Large intestine (tissue), 12 donors: ENCODE measurements at places on chromosomes 13 and 19.

DNA sequence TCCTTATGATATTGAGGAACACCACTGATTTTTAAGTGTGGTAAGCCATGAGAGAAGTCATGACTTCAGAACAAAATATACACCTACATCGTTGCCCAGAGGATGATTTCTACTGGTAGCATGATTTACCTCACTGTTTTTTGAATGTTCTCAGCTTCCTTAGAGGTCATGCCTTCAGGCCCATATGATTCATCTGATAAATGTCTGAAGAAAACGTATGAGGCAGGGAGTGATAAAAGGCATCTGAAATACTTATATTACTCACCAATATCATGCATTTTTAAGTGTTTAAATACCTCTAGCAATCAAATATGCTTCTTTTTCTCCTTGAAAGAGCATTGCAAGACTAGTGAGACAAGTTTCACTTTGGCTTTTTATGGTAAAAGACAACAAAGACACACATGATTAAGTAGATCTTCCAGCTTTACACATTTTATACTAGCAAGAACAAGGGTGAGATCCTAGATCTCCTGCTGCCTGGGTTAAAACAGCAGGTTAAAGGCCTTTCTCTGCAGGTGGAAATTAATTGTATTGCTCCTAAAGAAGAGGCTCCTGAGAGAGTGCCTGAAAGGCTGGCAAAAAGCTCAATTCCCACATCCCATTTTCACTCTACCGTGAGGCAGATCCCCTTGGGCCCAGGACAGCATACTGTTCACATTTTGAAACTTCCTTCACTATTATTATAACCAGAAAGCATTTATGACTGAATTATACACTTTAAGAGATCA, 432.4 kb downstream of the SLITRK1 start:
- no peaks in the 10 kb centered on the region for H3K36me3 ChIP-seq
- H3K27me3 ChIP-seq = no peaks in the 10 kb centered on the region
- no peaks in the 10 kb centered on the region for H3K4me1 ChIP-seq
- DNase-seq = no peak
- H3K4me3 ChIP-seq = no peak overlapping the region

DNA sequence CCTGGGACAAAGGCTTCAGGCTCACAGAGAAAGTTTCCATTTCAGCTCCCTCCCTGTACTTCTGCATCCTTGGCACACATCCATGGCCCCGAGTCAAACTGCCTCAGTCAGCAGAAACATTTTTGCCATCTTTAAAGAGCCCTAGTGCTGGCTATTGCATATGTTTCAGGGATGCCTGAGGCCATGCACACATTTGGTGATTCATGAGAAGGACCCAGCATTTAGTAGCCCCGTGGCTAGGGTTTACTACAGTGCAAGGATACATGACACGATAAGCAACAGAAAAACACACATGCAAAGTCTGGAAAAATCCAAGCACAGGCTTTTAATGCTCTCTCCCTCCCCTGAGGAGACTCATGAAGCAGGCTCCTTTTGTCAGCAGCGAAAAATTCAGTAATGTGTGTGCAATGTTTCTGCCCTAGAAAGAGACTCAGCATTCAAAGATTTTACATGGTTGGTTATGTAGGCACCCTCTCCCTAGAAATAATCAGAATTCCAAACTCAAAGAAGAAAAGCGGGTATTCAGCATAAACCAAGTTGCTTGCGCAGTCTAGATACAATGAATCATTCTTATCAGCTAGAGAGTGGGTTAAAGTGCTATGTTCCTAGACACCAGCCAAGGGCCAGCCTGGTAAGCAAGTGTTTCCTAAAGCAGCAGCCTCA, 17.6 kb downstream of the ACOD1 start:
- DNase-seq = peak; percentile 39
- peak overlapping the region; percentile 37 for H3K27ac ChIP-seq
- H3K4me3 ChIP-seq = no peak overlapping the region

- DNase-seq = no peak
- no peaks in the 10 kb centered on the region for H3K36me3 ChIP-seq
- H3K27me3 ChIP-seq = no peaks in the 10 kb centered on the region
- H3K27ac ChIP-seq = no peak overlapping the region
- no peak overlapping the region for H3K4me3 ChIP-seq
Measured at GRCh38 chr13:76570510-76570971, 315.7 kb downstream of the KCTD12 start.

DNA sequence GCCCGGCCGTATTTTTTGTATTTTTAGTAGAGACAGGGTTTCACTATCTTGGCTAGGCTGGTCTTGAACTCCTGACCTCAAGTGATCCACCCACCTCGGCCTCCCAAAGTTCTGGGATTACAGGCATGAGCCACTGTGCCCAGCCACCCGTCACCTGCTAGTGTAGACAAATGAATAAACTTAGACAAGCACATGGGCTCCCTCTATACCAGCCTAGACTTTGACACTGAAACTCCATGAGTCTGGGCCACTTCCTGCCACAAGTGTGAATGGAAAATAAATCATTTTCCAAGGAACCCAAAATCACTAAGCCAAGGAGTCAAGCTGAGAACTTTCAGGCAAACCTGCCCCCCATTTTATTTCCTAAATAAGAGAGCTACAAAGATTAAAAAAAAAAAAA, 27.0 kb upstream of the TPT1 start:
- H3K36me3 ChIP-seq = peaks cover 25% of the 10 kb centered on the region
- no peak overlapping the region for H3K27ac ChIP-seq
- H3K4me3 ChIP-seq = no peak overlapping the region

- peaks cover 5% of the 10 kb centered on the region for H3K27me3 ChIP-seq
- H3K36me3 ChIP-seq = no peaks in the 10 kb centered on the region
- no peak overlapping the region for H3K27ac ChIP-seq
Measured at GRCh38 chr19:41545547-41545946, 30.4 kb upstream of the CEACAM21 start.

DNA sequence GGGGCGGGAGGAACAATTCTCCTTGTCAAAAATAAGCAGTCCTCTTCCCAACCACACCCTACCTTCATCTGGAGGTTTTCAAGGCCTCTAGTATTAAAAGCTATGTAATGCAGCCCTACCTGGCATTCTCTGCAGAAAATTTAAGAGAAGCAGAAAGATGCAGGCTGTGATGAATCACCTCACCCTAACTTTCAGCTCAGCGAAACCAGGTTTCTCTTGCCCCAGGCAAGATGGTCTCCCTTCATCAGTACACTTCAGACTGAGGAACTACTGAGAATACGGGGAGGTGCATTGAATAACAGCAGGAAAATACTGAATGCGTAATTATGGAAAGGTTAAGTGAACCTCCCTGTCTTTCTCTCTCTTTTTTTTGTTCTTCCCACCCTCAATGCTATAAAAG, 437.6 kb upstream of the KLF12 start:
- H3K4me3 ChIP-seq = no peak overlapping the region
- H3K27me3 ChIP-seq = peaks cover 25% of the 10 kb centered on the region
- H3K27ac ChIP-seq = no peak overlapping the region
- H3K4me1 ChIP-seq = no peaks in the 10 kb centered on the region

GRCh38 chr13:111510502-111511218, 190.2 kb downstream of the TEX29 start:
- H3K4me1 ChIP-seq = no peaks in the 10 kb centered on the region
- DNase-seq = no peak
- H3K36me3 ChIP-seq = no peaks in the 10 kb centered on the region
- H3K4me3 ChIP-seq = no peak overlapping the region

DNA sequence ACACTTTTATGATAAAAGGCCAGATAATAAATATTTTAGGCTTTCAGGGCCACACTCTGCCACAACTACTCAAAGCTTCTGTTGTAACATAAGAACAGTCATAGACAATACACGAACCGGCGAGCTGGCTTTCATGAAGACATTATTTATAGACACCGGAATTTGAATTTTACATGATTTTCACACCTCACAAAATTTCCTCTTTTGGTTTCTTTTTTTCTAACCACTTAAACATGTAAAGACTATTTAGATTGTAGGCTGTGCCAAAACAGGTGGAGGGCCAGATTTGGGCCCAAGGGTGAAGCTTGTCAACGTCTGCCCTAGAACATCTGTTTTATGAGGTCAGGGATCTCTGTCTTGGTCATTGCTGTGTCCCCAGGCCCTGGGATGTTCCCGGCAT, 29.7 kb upstream of the FXYD3 start:
- DNase-seq = no peak
- H3K4me1 ChIP-seq = peaks cover 12% of the 10 kb centered on the region
- no peak overlapping the region for H3K4me3 ChIP-seq
- no peak overlapping the region for H3K27ac ChIP-seq
- H3K27me3 ChIP-seq = peaks cover 2% of the 10 kb centered on the region

DNA sequence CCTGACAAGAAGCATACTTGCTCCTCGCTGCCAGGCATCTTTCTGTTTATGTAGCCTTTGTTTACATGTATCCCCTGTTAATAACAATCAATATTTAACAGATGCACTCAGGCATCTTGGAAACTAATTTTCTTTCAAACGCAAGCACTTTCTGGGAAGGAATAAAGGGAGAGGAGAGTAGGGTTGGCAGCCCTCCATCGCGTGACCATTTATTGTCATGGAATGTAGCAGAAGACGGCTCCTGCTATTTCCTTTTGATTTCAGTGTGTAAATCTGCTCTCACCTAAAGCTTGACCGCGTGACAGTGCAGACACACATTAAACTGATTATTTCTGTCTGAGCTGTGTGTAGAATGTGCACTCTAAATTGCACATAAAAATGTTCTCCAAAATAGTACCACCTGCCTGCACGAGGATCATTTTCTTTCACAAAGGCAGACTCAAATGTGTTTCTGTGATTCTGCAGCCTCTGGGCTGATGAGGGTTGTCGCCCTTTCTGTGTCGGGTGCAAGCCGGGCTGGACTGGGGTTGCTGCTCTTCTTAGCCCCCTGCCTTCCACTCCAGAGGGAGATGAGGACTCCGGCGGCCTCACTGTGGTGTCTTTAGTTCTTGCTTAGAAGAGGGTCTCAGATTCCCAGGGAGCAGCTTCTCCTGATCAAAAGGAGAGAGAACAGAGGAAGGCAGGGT, 223.5 kb upstream of the MAB21L1 start:
- no peaks in the 10 kb centered on the region for H3K27me3 ChIP-seq
- DNase-seq = no peak
- peak overlapping the region; percentile 36 for H3K27ac ChIP-seq
- H3K4me1 ChIP-seq = peaks cover 2% of the 10 kb centered on the region

GRCh38 chr13:49760558-49760957, 31.9 kb downstream of the KPNA3 start:
- H3K4me1 ChIP-seq = no peaks in the 10 kb centered on the region
- no peak overlapping the region for H3K4me3 ChIP-seq
- no peaks in the 10 kb centered on the region for H3K27me3 ChIP-seq
- H3K27ac ChIP-seq = no peak overlapping the region
- no peak for DNase-seq

DNA sequence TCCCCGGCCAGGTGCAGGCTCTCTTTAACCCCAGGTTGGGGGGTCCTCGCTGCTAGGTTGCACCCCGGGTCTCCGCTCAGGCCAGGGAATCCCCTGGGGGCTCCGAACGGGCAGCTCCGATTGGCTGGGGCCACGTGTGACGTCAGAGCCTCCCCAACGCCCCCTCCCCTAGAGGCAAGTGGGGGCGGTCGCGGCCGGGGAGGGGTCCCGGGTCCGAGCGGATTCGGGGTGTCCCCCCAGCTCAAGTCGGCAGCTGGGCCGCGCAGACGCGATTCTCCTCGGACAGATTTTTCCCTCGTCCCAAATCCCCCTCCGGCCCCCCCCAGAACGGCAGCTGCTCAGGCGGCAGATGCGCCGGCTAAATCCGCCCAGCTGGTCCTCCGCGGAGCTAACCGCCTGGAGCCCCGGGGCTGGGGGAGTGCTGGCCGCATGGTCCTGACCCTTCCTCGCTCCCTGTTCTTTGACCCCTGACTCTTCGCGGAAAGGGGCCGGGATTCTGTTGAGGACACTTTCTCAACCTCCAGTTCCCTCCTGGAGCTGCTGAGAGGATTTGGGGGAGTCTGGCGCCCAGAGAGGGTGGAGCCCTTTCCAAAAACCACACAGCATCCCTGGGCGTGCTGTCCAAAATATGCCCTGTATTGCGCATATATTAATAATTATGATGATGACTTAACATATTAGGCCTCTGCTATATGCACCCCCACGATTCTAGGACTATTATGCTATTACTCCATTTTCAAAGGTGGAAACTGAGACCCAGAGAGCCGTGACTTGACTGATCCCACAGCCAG, 25.4 kb upstream of the SEMA6B start:
- H3K27ac ChIP-seq = no peak overlapping the region
- no peaks in the 10 kb centered on the region for H3K36me3 ChIP-seq
- peak overlapping the region; percentile 38 for H3K4me3 ChIP-seq
- no peak for DNase-seq
- H3K27me3 ChIP-seq = peaks cover 61% of the 10 kb centered on the region

GRCh38 chr13:74090397-74090796, 43.8 kb downstream of the KLF12 start:
- H3K4me3 ChIP-seq = no peak overlapping the region
- DNase-seq = no peak
- H3K4me1 ChIP-seq = no peaks in the 10 kb centered on the region
- no peak overlapping the region for H3K27ac ChIP-seq
- H3K27me3 ChIP-seq = no peaks in the 10 kb centered on the region

- H3K27ac ChIP-seq = peak overlapping the region; percentile 24
- H3K4me3 ChIP-seq = no peak overlapping the region
- no peaks in the 10 kb centered on the region for H3K4me1 ChIP-seq
- no peaks in the 10 kb centered on the region for H3K27me3 ChIP-seq
- no peaks in the 10 kb centered on the region for H3K36me3 ChIP-seq
Measured at GRCh38 chr13:35979361-35979951, 151.7 kb downstream of the DCLK1 start.

DNA sequence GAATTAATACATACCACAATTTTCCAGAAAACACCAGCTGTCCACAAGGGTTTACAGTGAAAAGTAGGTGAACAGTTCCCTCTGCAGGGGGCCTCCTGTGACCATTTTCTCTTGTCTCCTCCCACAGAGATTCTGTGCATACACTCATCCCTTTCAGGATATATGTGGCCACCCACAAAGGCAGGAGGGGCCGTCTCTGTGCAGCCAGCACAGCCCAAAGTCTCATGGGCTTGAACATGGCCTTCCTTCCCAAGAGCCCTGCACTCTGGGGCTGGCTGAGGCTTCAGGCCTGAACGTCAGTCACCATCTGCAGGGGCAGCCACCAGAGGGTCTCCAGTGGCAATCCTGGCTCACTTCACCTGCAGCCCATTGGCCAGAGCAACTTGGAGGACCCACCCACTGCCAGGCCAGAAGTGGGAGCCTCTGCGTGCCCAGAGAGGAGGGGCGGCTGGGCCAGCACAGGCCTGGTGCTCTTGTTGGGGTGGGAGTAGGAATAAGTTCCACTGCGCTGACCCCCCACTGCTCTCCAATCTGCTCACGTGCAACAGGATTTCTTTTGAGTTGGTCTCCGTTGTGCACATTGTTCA, 25.1 kb downstream of the TMEM161A start:
- H3K36me3 ChIP-seq = peaks cover 2% of the 10 kb centered on the region
- H3K4me1 ChIP-seq = peaks cover 11% of the 10 kb centered on the region
- DNase-seq = no peak

- no peak overlapping the region for H3K27ac ChIP-seq
- no peak for DNase-seq
- peaks cover 43% of the 10 kb centered on the region for H3K27me3 ChIP-seq
- H3K4me3 ChIP-seq = no peak overlapping the region
- H3K4me1 ChIP-seq = peaks cover 3% of the 10 kb centered on the region
Measured at GRCh38 chr19:9937001-9937411, 691 bp upstream of the OLFM2 start.
